Mesothelial cell of epicardium (in vitro differentiated cells): ENCODE measurements at places on chromosomes 16 and 17.

- H3K36me3 ChIP-seq: no peaks in the 10 kb centered on the region
- H3K27me3 ChIP-seq: no peaks in the 10 kb centered on the region
- no peak overlapping the region for H3K27ac ChIP-seq
- H3K4me3 ChIP-seq: no peak overlapping the region
These were observed 213.2 kb downstream of the C16orf78 start for GRCh38 chr16:49586466-49587450.

GRCh38 chr17:7207120-7208001, 12.3 kb downstream of the DLG4 start:
- H3K27ac ChIP-seq: peak overlapping the region; percentile 81
- DNase-seq: no peak
- H3K4me1 ChIP-seq: peaks cover 65% of the 10 kb centered on the region
- H3K36me3 ChIP-seq: peaks cover 5% of the 10 kb centered on the region
- peak overlapping the region; percentile 27 for H3K4me3 ChIP-seq
- H3K27me3 ChIP-seq: no peaks in the 10 kb centered on the region

- no peak overlapping the region for H3K27ac ChIP-seq
- H3K4me1 ChIP-seq: peaks cover 1% of the 10 kb centered on the region
- peaks cover 15% of the 10 kb centered on the region for H3K27me3 ChIP-seq
- DNase-seq: no peak
- no peak overlapping the region for H3K4me3 ChIP-seq
These were observed 426.6 kb downstream of the PMP22 start for GRCh38 chr17:14838567-14838966.

- H3K4me1 ChIP-seq: no peaks in the 10 kb centered on the region
- H3K27me3 ChIP-seq: no peaks in the 10 kb centered on the region
- no peak overlapping the region for H3K27ac ChIP-seq
- DNase-seq: no peak
- no peaks in the 10 kb centered on the region for H3K36me3 ChIP-seq
These were observed 51.6 kb downstream of the DNAH17 start for GRCh38 chr17:78525511-78526160.
